ENCODE measurements at places on chromosomes 1 and 21.

- no peak for DNase-seq
Observed at GRCh38 chr1:36625253-36625934, 142.7 kb upstream of the CSF3R start.

DNA sequence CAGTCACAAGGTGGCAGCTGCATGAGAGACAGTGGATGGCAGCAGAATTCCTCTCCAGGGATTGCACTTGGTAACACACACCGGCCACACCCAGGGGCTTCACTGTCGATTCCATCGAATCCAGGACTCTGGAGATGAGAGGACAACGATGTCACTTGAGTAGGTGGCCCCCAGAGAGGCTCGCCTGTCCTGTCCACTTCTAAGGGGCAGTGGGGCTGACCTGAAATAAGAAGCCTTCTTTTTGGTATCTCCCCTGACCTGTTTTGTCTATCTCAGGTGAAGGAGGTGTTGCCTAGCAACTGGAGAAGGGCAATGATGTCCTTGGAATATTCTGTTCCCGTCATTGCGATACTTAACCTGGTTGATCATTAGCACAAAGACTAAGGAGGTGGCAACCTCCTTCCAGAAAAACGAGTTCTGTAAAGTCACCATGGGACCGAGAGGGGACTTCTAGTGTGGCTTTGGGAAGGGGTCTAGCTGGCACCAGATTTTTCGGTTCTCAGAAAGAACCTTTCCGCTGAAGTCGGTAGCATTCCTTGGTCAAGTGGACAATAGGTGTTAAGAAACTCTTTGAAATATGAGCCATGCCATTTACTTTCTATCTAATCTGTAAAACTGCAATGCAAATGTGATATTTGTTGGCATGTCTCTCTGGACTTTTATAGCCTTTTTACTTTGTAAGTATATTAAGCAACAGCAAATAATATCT is 85.2 kb upstream of the TMPRSS2 start:
- no peak for DNase-seq

GRCh38 chr1:82483146-82483545 is 682.4 kb downstream of the ADGRL2 start:
- no peak for DNase-seq

- no peak for DNase-seq
Observed at GRCh38 chr1:184118046-184118445, 66.5 kb downstream of the TSEN15 start.
